Osteocyte (in vitro differentiated cells): ENCODE measurements at places on chromosomes 1 and 21.

GRCh38 chr1:230068621-230068873 is 1.5 kb downstream of the GALNT2 start:
- no peaks in the 10 kb centered on the region for H3K27me3 ChIP-seq
- no peaks in the 10 kb centered on the region for H3K36me3 ChIP-seq
- DNase-seq = no peak
- peak overlapping the region; percentile 93 for H3K4me3 ChIP-seq
- peaks cover 51% of the 10 kb centered on the region for H3K4me1 ChIP-seq

GRCh38 chr21:32578107-32578691 is 7.1 kb downstream of the TCP10L start:
- peaks cover 39% of the 10 kb centered on the region for H3K27me3 ChIP-seq
- no peaks in the 10 kb centered on the region for H3K4me1 ChIP-seq
- DNase-seq = no peak
- no peak overlapping the region for H3K4me3 ChIP-seq
- H3K27ac ChIP-seq = no peak overlapping the region

DNA sequence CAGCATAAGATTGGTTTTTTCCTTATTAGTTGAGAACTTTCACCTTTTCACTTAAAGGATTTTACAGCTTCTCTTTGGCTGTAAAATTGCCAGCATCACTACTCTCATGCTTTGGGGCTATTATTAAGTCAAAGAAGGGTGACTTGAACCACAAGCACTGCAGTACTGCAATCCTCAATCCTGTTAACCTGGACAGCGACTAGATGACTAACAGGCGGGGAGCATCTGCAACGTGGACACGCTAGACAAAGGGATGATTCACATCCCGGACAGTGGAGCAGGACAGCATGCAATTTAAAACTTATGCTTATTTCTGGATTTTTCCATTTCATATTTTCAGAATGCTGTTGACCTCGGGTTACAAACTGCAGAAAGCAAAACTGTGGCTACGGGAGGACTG is 8.1 kb downstream of the ARV1 start:
- H3K36me3 ChIP-seq = peaks cover 10% of the 10 kb centered on the region
- peaks cover 3% of the 10 kb centered on the region for H3K4me1 ChIP-seq
- no peaks in the 10 kb centered on the region for H3K27me3 ChIP-seq
- peak overlapping the region; percentile 11 for H3K27ac ChIP-seq
- no peak for DNase-seq

DNA sequence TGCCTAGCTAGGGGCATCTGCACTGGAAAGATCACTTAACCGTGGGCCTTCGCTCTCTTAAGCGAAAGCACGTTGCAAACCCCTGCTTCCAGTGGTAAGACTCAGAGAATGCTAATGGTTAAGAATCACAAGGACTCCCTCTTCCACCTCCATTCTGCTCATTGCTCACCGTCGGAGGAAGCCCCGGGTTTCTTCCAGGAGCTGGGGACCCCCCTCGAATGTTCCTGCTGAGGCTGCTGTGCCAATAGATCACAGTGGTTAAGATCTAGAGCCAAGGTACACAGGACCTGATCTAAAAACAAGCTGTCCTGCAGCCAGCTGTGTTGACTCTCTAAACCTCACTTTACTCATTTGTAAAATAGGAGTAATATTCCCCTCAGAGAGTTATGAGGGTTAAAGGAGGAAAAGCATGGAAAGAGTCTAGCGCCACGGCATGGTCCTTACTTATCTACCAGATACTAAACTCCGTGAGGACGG is 765 bp downstream of the VAMP3 start:
- H3K27ac ChIP-seq = peak overlapping the region; percentile 73
- no peak for DNase-seq
- peak overlapping the region; percentile 82 for H3K4me3 ChIP-seq
- peaks cover 25% of the 10 kb centered on the region for H3K4me1 ChIP-seq
- H3K27me3 ChIP-seq = no peaks in the 10 kb centered on the region
- H3K36me3 ChIP-seq = peaks cover 24% of the 10 kb centered on the region
